ENCODE measurements at places on chromosomes 16 and 17.

- DNase-seq, result no peak
Observed at GRCh38 chr17:4786516-4786915, 352 bp upstream of the VMO1 start.

- DNase-seq, result no peak
Observed at GRCh38 chr17:75617218-75617617, 16.0 kb upstream of the SMIM5 start.

DNA sequence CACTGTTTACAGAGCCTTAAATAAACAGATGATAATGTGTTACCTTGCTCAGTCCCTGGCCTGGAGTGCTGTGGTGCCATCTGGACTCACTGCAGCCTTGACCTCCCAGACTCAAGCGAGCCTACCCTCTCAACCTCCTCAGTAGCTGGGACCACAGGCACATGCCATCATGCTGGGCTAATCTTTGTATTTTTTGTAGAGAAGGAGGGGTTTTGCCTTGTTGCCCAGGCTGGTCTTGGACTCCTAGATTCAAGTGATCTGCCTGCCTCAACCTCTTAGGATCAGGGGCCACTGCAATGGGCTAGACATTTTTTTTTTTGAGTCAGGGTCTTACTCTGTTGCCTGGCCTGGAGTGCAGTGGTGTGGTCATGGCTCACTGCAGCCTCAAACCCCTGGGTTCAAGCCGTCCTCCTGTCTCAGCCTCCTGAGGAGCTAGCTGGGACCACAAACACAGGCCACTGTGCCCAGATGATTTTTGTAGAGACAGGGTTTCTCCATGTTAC, 5.0 kb upstream of the NAGLU start:
- DNase-seq, result no peak

DNA sequence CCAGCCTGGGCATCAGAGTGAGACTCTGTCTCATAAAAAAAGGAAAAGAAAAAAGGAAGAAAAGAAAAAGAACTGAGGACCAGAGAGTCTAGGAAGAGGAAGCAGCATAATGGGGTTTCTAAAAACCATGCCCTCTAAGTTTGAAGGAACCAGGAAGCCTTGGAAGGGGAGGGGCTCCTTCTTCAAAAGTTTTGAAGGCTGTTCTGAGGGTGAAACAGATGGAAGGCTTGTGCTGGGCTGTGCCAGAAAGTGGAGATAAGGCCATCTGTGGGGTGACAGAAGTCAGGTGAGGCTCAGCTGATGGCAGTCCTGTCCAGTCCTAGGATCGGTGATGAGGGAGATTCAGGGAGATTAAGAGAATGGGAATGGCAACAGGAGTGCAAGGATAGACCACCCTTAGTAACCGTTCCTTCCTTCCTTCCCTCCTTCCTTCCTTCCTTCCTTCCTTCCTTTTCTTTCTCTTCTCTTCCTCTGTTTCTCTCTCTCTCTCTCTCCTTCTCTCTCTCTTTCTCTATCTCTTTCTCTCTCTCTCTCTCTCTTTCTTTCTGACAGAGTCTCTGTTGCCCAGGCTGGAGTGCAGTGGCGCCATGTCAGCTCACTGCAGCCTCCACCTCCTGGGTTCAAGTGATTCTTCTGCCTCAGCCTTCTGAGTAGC, 182.6 kb downstream of the NTN1 start:
- DNase-seq, result no peak

- no peak for DNase-seq
Observed at GRCh38 chr17:77909236-77909635, 49.3 kb upstream of the TNRC6C start.

DNA sequence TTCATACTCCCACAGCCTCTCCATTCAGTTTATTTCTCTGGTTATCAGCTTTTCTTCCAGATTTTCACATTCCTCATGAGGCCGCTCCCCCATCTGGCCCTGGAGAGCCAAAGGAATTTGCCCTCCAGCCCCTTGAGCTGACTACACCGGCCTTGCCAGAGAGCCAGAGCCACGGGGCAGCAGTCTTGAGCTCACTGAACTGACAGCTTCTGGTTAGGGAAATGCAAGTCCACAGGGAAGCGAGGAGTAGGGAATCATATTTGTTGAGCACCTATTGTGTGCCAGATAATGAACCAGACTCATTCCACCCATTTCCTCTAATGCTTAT, 102.4 kb downstream of the ABCC12 start:
- no peak for DNase-seq

DNA sequence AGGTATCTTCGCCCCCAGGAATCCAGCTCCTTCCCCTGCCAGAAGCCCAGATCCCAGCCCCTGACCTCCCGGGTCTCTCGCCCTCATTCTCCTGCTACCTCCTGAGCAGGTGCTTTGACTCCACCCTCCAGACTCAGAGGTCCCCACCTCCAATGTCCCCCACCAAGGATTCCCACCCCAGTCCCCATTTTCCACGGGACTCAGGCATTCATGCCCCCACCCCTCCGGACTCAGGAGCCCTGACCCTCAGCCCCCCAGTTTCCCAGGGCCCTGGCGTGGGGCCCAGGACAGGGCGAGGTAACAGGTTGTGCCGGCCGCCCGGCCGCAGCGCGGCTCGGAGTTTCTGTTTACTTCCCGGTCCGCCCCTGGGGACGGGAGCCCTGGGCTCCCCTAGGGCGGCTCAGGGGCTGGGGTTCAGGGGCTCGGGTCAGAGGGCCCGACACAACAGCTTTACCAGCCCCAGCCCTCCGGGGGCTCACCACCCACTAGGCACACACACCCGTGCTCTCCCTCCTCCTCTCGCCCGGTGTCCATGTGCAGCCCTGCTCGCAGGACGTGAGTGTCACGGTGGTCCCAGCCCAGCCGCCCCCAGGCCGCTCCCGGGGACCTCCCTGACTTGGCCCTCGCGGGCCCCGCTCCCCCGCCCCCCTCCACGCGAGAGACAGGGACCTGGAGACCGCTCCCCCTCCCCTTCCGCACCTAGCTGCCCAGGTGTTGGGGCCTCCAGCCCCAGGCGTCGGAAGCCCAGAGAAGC, 595 bp downstream of the BICDL2 start:
- DNase-seq, result no peak

DNA sequence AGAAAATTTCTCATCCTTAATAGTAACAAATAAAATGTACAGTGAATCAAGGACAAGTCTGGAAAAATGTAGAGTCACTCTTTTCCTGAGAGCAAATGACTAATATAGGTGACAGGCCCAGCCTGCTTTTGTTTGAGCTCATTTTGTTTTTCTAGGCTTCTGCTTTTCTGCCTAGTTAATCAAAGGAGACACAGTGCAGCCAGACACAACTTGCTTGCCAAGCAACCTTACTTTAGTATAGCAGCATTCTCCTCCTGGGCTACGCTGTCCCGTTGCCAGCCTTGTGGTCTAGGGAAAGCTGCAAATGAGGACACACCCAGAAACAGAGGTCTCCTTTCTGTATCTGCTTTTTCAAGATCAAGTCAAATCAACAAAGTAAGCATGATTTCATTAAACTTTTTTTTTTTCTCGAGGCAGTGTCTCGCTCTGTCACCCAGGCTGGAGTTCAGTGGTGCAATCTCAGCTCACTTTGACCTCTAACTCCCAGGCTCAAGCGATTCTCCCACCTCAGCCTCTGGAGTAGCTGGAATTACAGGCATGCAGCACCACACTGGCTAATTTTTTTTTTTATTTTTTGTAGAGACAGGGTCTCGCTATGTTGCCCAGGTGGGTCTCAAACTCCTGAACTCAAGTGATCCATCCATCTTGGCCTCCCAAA, 17.2 kb downstream of the GINS3 start:
- DNase-seq, result no peak

All from stimulated activated naive B cell treated with anti-CD40 and anti-IgM and Interleukin-4, amounts not matched to agents 10 μg/mL and 1 μg/mL and 100 μg/mL, for 72 hours (primary cell).